Motor neuron (in vitro differentiated cells): ENCODE measurements at places on chromosomes 3 and 15.

DNA sequence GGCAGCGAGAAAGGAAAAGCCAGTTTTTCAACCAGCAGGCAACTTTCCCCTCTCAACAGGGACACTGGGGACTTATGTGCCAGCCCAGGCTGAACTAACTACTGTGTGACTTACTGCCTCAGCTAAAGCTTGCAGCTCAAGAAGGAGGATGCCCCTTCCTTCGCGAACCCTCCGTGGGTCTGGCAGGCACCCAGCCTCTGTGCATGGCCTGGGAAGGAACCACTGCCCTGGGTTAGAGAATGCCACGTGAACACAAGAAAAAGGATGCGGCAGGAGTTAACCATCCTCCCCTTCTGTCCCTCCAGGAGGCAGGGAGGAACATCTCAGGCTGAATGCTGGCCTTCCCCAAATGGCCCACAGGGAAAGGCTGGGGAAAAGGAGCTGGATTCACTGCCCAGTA lies 29.0 kb downstream of the CHDH start:
- no peak for ATAC-seq

DNA sequence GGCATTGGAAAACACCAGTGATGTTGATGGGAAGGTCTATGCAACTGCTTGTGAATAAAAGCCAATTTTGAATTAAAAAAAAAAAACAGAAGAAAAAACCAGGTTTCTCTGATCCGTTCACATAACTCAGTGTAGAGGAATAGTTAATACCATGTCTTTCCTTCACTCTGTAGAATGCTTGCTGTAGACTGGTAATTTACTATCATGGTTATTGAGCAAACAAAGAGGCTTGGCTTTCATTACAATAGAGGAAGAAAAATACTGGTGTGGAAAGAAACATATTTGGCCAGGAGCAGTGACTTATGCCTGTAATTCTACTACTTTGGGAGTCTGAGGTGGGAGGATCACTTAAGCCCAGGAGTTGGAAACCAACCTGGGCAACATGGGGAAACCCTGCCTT lies 41.1 kb downstream of the GATM start:
- ATAC-seq, result no peak

GRCh38 chr15:85479071-85479647 lies 98.8 kb downstream of the AKAP13 start:
- ATAC-seq, result no peak

GRCh38 chr3:29247088-29247745 lies 33.7 kb upstream of the RBMS3 start:
- ATAC-seq, result no peak

DNA sequence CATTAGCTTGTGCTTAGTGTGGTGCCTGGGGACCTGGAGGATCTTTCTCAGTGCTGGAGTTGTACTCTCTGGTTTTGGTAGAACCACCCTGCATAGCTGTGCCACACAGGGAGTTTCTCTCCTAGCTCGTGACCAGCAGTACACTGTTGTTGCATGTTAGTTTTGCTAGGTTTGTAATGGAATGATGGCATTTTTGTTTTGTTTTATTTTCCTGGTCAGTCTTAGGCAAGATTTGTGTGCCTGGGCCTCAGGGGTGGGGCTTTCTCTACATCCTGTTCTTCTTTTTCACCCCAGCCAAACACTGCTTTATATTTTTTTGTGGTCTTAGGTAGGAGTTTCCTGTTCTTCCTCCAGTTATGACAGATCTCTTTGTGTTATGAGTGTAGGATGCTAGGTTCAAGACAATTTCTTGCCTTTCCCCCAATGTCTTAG lies 534.5 kb upstream of the KCNMB2 start:
- no peak for ATAC-seq

DNA sequence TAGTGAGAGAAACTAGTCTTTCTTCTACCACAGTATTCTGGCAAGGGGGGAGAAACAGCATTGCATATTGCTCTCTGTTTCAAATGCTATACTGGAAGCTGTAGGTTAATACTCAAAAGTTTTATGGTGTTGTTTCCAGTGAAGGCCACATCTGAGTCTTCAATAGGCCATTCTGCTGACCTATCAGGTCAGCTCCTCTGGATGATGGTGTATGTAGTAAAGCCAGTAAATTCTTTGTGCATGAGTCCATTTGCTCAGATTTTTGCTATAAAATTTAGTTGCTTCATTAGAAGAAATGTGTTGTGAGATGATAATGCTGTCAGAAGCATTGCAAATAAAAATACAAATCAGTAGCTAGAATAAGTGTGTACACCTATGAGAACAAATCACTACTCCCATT lies 64.9 kb upstream of the RBMS3 start:
- ATAC-seq, result no peak

DNA sequence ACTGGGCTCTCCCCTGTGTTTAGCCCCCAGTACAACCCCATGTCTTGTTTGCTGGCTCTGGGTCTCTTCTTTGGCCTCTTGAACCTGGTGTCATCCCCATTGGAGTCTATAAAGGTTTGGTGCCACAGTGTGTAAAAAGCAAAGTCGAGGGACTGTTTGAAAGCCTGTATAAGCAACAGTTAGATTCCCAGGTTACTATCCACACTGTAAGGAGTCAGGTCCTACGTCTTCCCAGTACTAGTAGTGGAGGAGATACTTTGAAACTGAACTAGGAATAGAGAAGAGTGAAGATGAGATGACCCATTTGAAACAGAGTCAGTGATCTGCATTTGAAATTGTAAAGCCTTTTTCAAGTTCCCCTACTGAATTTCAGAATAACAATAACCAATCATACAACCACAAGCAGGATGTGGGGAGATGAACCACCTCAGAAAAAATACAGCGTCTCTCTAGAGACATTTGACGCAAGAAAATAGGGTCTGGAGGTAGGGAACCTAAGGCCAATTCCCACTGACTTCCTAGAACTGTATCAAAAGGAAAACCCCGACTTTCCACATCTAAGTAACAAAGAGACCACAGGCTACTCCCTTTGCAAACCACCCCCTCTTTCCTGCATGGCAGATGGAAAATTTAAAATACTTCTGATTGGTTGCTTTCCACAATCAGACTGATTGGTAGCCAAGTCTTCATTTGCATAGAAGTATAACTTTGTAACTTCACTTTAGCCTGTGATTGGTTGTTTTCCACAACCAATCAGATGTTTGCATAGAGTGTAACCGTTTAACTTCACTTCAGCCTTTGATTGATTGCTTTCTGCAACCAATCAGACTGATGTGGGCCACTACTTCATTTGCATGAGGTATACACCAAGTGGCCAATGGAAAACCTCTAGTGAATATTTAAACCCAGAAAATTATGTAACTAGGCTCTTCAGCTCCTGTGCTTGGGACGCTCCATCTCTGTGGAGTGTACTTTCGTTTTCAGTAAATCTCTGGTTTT lies 49.9 kb upstream of the NEDD4 start:
- ATAC-seq, result no peak

GRCh38 chr3:15959434-15959811 lies 161.6 kb upstream of the ANKRD28 start:
- ATAC-seq, result no peak

DNA sequence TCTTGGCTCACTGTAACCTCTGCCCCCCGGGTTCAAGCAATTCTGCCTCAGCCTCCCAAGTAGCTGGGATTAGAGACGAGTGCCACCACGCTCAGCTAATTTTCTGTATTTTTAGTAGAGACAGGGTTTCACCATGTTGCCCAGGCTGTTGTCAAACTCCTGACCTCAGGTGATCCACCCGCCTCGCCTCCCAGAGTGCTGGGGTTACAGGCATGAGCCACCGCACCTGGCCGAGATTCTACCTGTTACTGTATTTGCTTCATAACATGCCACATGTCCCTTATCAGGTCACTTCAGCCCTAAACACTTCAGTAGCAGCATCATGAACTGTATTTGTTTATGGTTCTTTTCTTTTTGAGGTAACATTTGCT lies 7.5 kb upstream of the LCTL start:
- ATAC-seq, result no peak

DNA sequence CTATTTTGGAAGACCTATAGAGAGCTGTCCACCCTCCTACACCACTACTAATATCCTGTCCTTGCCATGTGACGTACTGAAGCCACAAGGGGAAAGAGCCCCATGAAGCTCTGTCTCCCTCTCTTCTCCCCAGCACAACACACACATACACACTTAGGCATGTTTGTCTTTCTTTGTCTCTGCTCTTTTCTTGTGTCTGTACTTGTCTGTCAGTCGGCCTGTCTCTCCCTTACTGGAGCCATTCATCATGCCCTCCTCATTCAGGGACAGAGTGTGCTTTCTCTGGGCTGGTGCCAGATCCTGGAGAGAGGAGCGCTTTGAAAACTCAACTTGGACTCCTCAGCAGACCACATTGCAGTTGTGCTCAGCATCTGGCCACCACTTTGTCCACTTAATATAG lies 47.6 kb downstream of the PSMD6 start:
- ATAC-seq, result peak; percentile 10
